ENCODE measurements at places on chromosomes 6 and 20.

DNA sequence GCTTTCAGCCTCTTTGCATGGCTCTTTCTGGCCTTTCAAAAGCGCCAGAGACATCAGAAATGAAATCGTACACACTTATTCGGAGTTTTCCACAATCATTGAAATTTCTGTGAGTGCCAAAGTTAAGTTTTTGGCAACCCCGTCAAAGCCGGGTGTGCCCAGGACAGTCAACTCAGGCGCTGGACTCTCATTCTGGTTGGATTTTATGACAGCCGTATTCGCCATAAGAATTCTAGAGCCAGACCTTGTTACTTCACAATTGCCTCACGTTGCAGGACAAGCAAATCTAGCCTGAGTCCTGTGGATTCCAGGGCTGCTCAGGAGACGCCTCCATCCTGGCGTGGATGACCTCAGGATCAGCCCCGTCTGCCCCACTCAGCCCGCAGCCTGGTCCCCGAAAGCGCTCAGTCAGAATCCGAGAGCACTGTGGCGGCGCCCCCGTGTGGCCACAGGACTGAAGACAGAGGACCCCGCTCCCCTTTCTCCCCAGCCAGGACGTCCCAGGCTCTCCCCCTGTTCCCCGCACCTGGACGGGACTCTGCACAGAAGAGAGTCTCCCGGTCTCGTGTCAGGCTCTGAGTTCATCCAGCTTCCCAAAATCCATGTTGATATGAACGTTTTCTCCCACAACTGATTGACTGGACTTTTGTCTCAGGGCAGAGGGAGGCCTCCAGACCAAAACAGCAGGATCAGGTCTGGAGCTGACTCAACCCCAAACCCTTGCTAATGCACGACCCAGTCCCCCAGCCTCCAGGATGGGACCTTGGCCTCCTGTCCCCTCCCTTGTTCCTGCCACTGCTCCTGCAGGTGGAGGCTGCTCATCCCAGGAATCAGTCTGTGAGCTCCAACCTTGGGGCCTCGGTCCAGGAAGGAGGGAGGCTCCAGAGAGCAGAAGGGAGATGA lies 38.2 kb downstream of the MICA start:
- DNase-seq = no peak

DNA sequence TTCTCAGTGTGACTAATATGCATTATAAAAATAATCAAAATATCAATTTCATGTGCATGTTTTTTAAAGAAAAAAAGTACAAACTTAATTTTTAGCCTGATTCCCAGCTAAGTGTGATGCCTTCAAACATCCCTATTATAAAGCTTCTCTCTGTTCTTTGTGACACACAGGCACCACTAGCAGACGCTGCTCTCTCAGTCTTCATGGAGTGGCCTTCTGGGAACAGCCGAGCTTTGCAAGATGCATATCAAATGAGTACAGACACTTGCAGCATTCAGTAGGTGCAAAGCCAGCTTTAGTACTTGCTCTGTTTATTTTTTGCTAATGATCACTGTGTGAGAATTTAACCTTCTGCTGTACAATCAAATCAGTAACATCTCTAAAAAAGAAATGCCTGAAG lies 340.0 kb downstream of the ADGRB3 start:
- no peak for DNase-seq

- no peak for DNase-seq
Observed at GRCh38 chr20:33411711-33412483, 10.6 kb upstream of the CDK5RAP1 start.

- DNase-seq = no peak
Observed at GRCh38 chr6:71153755-71154325, 134.8 kb upstream of the OGFRL1 start.

DNA sequence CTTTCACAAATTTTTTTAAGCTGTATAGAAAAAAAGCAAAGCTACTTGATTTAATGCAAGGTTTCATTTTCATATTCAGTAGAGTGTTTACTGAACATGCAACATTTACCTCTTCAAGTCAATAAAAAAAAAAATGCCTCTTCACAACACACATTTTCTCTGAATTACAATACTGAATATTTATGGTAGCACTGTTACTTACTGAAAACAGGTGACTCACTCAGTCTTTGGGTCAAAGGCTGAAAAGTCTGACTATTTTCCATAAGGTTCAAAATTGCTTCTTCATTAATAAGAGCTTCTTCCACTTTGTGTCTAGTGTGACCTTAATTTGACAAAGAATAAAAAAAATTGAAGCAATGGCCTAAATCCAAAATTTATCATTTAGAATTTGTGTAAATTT lies 101.9 kb downstream of the REV3L start:
- DNase-seq = no peak

GRCh38 chr20:1711826-1712601 lies 54.4 kb upstream of the SIRPG start:
- no peak for DNase-seq

GRCh38 chr6:161481786-161482516 lies 208.1 kb upstream of the AGPAT4 start:
- DNase-seq = no peak

- no peak for DNase-seq
Observed at GRCh38 chr20:62739581-62740285, 31.1 kb downstream of the NTSR1 start.

DNA sequence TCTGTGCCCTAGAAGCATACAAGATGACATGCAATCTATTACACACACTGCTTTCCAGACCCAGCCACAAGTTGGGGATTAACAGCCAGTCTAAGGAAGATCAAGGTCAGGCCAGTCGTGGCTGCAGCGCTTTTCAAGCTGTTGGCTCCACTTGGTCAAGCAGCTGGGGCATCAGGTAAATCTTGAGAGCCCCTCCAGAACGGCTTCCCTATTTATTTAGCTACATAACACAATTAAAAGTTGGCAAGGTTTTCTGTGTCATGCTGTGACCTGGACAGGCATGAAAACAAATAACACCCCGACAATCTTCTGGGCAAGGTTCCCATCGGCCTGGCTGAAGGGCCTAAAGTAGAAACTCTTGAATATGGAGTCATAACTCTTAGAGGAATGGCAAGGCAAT lies 524.3 kb downstream of the PRKN start:
- no peak for DNase-seq

DNA sequence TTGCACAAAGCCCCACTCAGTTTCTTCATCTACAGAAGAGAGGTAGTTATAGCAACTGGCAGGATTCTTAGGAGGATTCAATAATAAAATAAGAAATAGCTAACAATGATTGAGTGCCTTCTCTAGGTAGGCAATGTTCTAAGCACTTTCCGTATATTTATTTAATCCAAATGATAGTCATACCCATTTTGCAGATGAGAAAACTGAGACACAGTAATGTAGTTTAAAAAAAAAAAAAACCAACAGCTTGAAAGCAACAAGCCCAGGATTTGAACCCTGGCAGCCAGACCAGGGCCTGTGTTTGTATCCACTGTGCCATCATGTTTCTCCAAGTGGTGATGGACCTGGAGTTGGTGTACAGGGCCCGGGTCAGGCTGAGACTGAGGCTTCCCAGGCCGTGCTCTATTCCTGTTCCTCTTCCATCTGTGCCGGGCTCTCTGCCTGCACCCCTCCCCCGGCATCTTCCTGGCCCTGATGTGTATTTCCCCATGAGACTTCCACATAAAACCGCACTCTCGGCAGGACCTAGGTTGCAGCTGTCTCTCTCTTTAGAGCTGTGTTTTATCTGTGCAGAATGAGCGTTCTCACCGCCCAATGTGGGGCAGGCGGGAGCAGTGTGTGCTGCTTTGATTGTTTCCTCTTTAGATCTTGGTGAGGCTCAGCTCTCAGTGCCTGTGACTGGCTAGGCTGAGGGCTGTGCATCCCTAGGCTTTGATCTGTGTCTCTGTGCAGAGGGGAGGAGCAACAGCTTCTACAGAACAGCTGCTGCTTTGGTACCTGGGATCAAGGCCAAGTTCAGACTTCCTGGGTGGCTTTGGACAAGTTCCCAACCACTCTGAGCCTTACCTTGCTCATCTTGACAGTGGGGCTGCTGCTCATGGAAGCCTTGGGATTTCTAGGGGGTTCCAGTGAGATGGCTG lies 49.5 kb downstream of the TOX2 start:
- DNase-seq = no peak

DNA sequence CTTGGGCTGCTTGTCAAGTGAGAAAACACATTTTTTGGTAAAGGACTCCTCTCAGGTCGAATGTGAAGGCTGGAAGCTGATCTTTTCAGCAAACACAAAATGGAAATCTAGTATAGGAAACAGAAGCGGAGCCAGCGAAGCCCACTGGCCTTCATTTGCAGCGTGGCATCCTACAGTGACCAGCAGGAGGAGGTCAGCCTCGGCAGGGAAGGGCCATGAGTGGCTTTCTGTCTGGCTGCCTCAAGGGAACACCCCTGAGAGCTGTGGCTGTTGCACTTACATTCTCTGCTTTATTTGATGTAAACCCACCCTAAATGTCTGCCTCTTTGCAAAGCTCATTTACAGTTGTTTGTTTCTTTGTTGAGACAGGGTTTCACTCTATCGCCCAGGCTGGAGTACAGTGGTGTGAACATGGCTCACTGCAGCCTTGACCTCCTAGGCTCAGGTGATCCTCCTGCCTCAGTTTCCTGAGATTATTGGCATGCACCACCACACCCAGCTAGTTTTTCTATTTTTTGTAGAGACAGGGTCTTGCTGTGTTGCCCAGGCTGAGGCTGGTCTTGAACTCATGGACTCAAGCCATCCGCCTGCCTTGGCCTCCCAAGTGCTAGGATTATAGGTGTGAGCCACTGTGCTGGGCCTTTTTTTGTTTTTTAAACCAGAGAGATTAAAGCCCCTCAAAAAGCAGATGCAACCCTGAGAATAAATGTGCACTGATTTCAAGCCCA lies 322.0 kb upstream of the SOX4 start:
- DNase-seq = no peak

- no peak for DNase-seq
Observed at GRCh38 chr20:25195962-25196785, 662 bp downstream of the ENTPD6 start.

DNA sequence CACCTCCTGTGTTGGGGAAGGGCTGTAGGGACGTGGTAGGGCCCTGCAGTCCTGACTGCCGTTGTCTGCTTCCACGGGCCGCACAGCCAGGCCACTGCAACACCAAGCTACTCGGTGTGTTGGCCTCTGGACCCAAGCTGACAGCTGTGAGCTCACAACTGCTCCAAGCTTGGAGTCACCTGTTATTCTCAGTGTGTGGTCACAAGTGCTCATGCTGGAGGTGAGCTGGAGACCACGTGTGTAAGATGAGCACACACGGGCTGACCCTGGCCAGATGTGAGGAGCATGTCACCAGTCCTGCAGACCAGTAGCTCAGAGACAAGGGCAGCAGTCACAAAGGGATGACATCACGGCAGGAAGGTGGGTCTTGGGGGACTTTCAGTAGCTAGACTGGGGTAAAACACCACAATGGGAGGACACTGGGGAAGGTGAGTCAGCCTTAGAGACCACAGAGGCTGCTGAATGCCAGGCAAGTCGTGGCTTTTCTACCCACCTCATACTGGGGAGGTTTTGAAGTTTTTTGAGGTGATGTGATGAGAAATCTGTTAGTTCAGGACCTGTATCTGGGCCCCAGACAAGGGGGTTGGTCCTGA lies 87.3 kb downstream of the FAM120B start:
- DNase-seq = no peak

GRCh38 chr6:103886951-103887350 lies 972.8 kb downstream of the HACE1 start:
- DNase-seq = no peak

GRCh38 chr20:23003077-23003635 lies 32.0 kb upstream of the SSTR4 start:
- no peak for DNase-seq

GRCh38 chr6:24749297-24749696 lies 25.4 kb upstream of the GMNN start:
- DNase-seq = no peak

DNA sequence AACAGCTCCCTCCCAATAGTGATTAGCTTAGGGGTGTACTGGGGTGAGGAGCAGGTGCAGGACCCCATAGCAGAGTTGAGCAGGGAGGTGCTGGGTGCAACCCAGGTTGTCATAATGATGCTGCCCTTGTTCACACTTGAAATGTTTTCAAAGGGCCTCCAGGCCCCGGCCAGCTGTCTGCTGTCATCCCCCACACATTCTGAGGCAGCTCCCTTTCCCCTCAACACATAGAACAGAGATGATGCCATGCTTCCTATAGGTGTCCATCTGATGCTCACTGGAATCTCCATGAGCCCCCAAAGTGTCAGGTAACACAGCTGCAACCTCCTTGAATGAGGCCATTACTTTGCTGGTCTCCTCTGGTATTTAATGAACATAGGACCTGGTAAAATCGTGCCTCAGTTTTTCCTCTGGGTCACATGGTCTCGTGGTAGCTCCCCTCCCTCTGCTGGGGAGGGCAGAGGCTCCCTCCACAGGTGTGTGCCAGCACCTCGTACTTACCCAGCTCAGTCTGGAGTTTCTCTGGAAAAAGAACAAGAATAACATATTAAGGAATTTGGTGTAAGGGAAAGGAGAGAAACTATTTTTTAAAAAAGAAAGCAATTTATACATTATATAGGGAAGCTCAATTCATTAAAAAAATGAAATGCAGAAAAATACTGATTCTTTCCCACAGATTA lies 5.6 kb downstream of the BTNL2 start:
- DNase-seq = no peak

- DNase-seq = no peak
Observed at GRCh38 chr20:14441201-14441600, 103.8 kb upstream of the FLRT3 start.

DNA sequence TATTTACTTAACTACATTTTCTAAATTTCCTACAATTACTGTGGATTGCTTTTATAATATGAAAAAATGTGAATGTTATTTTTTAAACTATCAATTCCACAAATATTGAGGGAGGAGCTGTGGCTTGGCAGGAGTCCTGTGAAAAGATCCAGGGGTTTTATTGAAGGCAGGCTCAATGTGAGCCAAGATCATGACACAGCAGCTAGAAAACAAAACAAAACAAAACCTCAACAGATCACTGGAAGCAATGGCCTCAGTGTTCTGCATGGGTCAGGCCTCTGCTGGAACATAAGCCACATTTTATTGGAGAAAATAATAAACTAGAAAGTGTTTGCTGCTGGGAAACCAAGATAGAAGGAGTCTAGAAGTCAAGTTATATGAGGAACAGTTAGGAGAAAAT lies 19.4 kb upstream of the RCAN2 start:
- no peak for DNase-seq

GRCh38 chr6:105988812-105989577 lies 97.1 kb upstream of the PRDM1 start:
- no peak for DNase-seq

GRCh38 chr6:125829433-125829832 lies 38.7 kb downstream of the NCOA7 start:
- no peak for DNase-seq

DNA sequence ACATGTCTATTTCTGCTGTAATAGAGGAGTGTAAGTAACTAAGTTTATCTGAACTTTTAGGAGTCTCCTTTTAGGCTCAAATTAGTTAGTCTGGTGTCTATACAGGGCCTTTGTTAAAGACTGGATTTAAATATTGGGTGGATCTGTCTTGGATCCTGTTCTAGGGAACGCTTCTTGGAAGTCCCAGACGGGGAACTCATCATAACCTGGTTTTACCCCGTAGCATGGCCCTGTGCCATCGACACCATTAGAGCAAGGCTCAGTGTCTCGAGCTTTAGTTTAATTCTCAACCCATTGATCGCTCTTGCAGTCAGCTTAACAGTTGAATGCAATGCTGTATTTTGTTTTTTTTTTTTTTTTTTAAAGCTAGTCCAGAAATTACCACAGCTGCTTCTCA lies 89.9 kb downstream of the CARMIL1 start:
- DNase-seq = no peak
